NCI-H460 (cell line): ENCODE measurements at places on chromosomes 5 and 9.

- DNase-seq = no peak
Measured at GRCh38 chr9:98830554-98830953, 23.1 kb downstream of the GALNT12 start.

GRCh38 chr9:18184401-18184800 lies 289.6 kb upstream of the ADAMTSL1 start:
- no peak for DNase-seq

DNA sequence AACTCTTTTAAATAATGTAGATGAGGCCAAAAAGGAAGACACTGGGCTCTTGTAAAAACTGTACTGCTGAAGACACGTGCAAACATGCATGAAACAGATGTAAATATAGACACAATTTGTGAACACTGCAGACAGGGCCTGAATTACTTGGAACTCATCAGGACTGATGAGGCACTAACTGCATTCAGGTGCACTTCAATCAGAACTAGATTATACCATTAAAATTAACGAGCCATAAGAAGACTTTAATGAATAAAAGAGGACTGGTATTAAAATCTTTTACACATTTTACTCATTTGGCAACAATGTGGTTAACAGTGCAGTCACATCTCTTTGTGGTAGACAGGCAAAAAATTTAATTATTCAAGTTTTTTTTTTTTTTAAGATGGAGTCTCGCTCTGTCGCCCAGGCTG lies 13.4 kb upstream of the ZCCHC9 start:
- DNase-seq = no peak

DNA sequence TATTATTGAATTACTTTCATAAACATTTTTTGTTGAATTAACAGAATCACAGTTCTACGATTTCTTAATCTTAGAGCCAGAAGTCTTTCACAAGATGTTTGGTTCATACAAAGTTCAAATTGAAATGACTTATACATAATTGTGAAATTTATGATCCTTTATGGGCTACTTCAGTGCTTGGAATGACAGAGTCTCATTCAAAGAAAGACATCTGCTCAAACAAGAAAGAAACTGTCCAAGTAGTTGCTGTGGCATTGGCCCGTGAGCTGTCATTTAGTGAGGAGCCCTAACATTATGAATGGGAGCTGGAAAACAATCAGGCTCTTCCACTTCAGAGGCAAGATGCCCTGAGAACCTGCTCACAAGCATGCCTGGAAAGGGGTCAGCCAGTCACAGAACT lies 63.4 kb downstream of the AUH start:
- no peak for DNase-seq

- DNase-seq = no peak
Measured at GRCh38 chr9:128701227-128701854, 962 bp upstream of the PKN3 start.

DNA sequence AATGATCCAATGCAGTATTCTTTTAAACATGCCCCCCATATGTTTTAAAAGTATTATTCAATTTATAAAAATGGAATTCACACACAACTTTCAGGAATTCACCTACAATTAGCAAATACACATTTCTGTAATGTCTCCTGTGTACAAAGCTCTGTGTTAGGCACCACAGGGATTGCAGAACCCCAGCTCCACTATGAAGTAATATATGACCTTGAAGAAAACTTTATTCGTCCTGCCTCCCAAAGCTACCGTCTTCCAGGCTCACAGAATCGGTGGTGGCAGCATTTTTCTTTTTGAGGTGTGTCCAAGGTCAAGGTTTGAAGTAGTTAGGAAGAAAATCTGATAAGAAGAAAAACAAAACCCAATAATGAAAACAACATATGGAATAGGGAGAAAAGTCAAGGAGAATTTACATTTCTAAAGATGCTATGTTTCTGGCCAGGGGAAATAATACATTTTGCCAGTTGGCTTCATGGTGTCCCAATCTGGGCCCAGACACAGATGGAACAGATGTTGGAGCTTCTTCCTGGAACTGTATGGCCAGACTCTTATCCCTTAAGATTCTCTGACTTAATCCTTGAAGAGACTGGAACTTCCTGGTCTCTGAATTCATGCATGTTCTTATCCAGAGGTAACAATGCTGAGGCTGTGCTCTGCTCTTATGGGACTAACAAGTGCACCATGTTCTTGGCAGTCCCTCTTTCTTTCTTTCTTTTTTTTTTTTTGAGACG lies 22.0 kb upstream of the LVRN start:
- DNase-seq = no peak

GRCh38 chr5:143693651-143694252 lies 118.2 kb upstream of the HMHB1 start:
- DNase-seq = no peak

DNA sequence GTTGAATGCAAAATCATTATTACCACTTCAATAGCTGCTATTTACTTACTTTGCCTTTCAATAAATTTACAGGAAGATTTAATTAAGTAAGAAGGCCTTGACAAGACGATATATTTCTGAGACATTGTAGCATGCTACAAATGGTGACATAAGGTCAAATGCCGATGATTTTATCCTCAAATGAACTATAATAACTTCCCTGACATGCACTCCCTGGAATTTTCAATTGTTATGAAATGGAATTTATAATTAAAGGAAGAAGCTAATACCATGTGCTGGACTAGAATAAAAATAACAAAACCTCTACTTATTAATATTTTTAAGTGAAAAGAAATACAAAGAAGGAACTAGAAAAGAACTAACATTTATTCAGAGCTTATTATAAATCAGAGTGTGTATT lies 30.2 kb upstream of the ITGA1 start:
- no peak for DNase-seq

GRCh38 chr9:69718218-69718617 lies 41.6 kb downstream of the PTAR1 start:
- no peak for DNase-seq

- DNase-seq = no peak
Measured at GRCh38 chr9:106069241-106069640, 374.9 kb downstream of the TMEM38B start.

DNA sequence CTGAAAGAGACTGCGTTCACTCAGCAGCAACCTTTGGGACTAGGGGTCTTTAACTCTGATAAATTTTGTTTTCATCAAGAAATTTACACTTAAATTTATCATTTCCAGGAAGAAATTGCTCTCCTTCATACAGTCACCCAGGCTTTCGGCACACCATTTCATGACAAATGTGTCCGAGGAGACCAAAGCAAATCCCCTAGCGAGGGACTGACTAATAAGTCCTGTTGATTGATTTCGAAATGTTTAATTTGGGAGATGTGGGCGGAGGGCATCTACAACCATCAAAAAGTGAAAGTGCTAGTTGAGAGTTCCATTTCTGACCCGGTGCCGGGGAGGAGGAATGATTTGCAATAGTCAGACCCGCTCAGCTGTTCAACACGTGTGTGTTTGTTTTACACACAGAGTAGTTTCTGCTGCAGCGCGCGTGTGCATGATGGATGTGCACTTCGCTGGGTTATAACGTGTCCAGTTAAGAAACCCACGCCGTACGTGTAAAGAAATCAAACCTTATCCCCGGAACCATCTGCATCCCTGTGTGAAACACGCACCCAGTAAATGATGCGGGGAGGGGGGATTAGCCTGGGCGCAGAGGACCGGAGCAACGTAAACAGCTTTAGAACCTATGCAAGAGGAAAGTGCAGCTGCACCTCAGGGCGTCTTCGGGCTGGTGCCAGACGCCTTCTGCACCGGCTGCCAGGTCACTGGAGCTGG lies 845 bp upstream of the NR4A3 start:
- peak; percentile 84 for DNase-seq

- no peak for DNase-seq
Measured at GRCh38 chr5:56358703-56359681, 125.9 kb upstream of the ANKRD55 start.

GRCh38 chr5:143023411-143024096 lies 253.4 kb downstream of the ARHGAP26 start:
- DNase-seq = no peak

DNA sequence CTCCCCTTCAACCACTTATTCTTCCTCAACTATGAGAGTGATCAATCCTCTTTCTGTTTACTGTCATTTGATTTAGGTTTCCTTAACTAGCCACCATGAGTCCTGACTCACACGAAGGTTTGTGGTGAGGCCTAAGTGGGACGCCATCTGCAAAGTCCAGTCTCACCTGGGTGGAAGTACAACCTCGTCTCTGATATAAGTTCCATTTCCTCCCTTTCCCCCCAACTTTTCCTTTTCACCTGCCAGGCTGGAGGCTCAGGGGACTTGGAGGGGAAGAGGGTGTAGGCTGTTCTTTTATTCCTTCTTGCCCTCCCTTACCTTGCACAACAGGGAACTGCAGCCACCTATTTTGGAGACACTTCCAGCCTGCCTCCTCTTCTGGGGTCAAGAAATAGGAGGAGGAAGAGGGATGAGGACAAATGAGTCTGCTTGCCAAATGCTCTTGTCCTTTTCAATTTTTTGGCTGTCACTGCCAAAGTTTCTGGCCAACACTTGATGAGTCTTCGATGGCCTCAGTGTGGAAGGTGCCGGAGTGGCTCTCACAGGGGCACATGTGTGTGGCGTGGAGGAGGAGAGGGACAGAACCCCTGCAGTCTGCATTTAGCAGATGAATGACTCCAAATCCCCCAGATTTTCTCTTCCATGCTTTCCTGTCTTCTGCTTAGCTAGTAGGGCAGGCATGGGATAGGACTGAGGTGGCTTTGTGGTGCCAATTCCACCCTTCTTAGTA lies 249.6 kb downstream of the NSG2 start:
- DNase-seq = no peak

DNA sequence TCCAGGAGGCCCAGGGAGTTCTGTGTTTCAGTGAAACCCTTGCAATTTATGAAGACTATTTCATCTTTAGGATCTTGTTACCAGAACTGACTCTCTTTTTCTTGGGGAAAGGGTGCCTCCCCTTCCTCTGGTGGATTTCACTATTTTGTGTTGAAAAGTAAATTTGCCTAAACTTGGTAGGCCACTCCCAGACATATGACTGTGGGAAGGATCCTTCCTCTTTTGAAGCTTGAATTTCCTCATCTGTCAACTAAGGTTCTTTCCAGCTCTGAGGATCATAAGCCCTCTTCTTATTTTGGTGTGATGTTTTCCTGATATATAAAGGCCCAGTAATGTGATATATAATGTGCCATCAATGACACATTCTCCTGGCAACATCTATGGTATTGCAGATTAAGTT lies 59.1 kb upstream of the ZFAND5 start:
- DNase-seq = no peak

DNA sequence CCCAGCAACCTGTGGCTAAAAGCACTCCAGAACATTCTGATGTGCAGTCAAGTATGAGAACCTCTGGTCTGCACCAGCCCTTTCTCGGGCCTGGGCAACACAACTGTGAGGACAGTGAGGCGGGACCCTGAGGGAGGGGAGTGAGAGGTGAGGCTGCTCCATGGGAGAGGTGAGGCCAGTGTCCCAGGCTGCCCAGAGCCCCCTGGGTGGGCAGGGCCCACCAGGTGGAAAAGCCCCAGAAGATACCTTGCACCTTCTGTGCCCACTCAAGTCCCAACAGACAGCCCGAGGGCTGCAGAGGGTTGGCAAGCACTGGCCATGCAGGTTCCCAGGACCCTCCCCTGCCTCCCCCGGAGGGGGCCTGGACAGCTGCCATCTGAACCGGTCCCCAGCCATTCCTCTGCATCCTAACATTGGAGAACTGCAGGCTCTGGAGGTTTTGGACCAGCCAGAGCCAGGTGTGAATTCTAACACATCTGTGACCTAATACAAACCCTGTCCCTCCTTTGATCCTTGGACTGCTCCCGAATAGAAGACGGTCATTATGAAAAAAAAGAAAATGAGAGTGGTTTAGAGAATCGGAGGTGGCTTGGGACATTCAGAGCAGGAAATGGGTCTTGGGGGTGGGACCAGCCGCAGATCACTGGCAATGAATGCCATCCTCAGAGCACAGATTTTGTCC lies 57.0 kb downstream of the DUSP1 start:
- no peak for DNase-seq

- no peak for DNase-seq
Measured at GRCh38 chr5:80516826-80517225, 28.9 kb downstream of the FAM151B start.

GRCh38 chr5:151233616-151234085 lies 9.8 kb upstream of the CCDC69 start:
- no peak for DNase-seq

DNA sequence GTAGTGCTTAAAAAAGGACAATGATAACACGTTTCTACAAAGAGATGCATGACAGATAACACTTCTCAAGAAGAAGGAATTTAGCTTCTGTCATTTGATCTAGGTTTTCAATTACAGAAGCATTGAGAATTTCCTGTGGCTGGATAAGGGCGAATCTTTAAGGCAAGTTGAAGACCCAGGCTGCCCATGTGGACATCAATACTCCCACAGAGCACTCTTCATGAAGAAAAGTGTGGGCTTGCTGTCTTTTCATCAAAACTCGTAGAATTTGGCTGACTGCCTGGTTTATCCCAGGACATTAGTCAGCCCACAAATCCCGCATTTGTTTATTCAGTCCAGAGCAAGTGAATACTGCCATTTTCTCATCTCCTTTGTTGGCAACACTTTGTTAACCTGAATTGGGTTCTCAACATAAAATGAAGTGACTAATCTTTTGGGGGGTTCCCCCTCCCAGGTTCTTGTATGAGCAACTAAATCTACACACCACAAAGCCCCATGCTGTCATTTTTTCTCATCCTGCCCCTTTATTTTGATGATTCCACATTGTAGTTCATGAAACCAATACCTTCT lies 43.4 kb upstream of the CDKN2B start:
- no peak for DNase-seq

GRCh38 chr9:123318202-123318601 lies 37.8 kb upstream of the CRB2 start:
- DNase-seq = no peak

DNA sequence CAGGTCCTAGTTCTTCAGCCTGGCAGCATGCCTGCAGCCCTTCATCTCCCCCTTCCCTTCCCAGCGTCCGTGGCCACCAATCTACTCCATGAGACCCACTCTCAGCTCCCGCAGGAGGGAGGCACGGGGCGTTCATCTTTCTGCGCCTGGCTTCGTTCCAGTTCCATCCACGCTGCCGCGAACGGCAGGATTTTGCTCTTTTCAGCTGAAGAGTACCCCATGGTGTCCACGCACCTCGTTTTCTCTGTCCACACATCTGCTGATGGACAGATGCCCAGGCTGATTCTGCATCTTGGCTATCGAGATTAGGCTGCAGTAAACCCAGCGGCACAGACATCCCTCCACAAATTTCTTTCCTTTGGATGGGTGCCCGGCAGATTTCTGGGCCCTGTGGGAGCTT lies 30.5 kb upstream of the NKD2 start:
- no peak for DNase-seq

GRCh38 chr9:133199648-133200321 lies 9.3 kb downstream of the OBP2B start:
- DNase-seq = no peak

DNA sequence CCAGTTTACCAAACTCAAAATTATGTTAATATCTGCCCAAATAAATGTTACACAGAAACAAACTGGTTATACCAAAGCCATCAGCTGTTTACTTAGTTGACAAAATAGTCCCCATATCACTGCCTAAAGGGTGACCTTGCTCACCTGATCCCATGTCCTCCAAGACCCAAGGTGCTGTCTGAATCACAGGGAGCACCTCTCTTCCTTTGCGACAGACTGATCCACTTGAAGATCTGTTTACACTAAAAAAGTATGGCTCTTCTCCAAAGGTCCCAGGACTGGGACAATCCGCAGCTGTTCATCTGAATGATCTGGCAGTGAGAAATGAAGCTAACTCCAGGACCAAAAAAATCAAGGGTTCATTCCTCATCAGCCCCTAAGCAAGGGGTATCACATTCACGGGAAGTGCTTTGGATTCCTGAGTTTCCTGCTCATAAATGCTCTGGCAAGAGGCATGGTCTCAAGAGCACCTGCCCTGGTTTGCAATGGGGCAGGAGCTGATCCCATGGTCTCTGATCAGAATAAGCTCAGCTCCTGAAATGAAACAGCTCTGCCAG lies 5.0 kb downstream of the PRUNE2 start:
- no peak for DNase-seq
